Left ventricle myocardium inferior (tissue), 1 donor: ENCODE measurements at places on chromosomes 6 and 20. TPM values are rescaled to one million over a fixed set of nuclear protein-coding genes. Genes with fewer than 3 reads are reported as not detected.

DNA sequence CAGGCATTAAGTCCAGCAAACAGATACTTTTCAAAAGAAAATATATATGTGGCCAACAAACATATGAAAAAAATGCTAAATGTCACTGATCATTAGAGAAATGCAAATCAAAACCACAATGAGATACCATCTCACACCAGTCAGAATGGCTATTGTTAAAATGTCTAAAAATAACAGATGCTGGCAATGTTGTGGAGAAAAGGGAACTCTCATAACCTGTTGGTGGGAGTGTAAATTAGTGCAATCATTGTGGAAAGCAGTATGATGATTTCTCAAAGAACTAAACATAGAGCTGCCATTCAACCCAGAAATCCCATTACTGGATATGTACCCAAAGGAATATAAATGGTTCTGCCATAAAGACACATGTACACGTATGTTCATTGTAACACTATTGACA, 20.6 kb downstream of the KCNQ5 start:
- no peaks in the 10 kb centered on the region for H3K4me1 ChIP-seq
- H3K27ac ChIP-seq = no peak overlapping the region
- no peak overlapping the region for H3K4me3 ChIP-seq
- H3K27me3 ChIP-seq = no peaks in the 10 kb centered on the region
- no peak for DNase-seq
- H3K36me3 ChIP-seq = no peaks in the 10 kb centered on the region

GRCh38 chr6:156963712-156964700, 186.8 kb downstream of the ARID1B start:
- H3K27me3 ChIP-seq = no peaks in the 10 kb centered on the region
- H3K4me1 ChIP-seq = peaks cover 44% of the 10 kb centered on the region

- H3K4me3 ChIP-seq = no peak overlapping the region
- H3K4me1 ChIP-seq = no peaks in the 10 kb centered on the region
- no peak overlapping the region for H3K27ac ChIP-seq
- no peaks in the 10 kb centered on the region for H3K36me3 ChIP-seq
These were observed 98.4 kb downstream of the ESR1 start for GRCh38 chr6:151905854-151906253.

DNA sequence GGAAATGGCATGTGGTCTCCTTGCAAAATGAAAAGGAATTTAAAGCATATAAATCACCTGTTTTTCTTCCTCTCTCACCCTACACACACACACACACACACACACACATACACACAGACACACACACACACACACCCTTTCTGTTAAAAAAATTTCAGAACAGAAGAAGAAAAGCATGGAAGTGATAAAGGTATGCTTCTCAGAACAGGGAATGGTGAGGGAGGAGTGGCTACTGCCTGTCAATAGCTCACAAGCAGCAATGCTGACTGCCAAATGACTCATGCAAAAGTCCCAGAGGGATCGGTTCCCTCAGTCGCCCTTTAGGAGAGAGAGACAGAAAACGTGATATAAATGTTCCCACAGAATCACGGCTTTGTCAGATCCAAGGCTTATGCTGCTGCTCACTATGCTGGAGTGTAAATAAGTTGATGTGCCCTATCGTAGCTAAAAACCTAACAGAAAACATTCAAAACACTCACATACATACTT, 102.6 kb downstream of the IBTK start:
- H3K27me3 ChIP-seq = no peaks in the 10 kb centered on the region
- H3K4me1 ChIP-seq = peaks cover 34% of the 10 kb centered on the region
- peaks cover 4% of the 10 kb centered on the region for H3K36me3 ChIP-seq
- H3K27ac ChIP-seq = peak overlapping the region; percentile 93
- peak; percentile 56 for DNase-seq

The ERVFRD-1 gene
- not detected for total RNA-seq

DNA sequence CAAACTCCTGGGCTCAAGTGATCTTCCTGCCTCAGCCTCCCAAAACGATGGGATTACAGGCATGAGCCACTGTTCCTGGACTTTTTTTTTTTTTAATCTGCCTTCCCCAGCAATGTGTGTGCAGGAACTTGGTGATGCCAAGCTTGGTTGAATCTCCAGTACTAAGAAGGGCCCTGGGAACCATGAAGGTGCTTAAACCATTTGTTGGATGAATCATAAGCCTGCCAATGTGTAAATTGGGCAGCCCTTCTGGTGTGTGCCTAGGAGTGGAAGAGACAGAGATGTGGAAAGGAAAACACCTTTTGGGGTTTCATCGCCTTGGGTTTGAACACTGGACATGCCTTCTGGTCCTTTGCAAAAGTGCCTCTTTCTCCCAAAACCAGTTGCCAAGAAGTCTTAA, 7.1 kb upstream of the SPO11 start:
- H3K27ac ChIP-seq = no peak overlapping the region
- no peaks in the 10 kb centered on the region for H3K36me3 ChIP-seq
- no peak overlapping the region for H3K4me3 ChIP-seq
- H3K4me1 ChIP-seq = no peaks in the 10 kb centered on the region
- DNase-seq = no peak
